ENCODE measurements at places on chromosomes 3 and 15.

DNA sequence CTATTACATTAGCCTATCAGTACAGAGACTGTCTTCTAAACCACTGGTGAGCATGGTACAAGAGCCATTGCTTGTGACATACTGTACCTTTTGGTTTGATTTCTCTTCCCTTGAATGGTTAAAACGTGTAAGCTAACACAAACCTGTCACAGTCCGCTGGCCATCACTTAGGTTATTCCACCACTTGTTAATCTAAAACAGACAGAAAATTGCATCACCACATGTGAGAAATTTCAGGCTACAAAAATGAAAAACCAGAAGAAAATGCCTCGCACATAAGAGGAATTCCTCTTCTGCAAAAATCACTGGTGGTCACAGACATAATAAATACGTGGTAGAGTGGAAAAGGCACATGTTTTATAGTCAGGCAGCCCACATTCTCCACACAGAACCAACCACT lies 22.1 kb downstream of the PARL start:
- DNase-seq = no peak

DNA sequence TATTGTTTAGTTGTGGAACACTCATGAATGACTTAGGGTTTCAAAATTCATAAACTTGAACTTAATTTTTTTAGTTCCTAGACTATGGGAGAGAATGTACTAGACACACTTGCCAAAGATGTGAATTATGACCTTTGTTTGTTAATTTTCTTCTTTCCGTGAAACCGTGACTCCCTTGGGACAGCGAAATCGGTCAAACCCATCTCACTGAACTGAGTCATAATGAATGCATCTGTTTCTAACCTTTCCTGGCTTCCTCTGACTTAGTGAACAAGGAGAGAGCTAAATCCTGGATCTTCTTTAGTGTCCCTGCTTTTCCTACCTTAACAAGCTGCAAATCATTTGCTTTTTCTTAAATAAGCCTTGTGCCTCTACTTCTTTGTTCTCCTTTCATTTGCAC lies 85.5 kb downstream of the LARS2 start:
- DNase-seq = peak; percentile 70

DNA sequence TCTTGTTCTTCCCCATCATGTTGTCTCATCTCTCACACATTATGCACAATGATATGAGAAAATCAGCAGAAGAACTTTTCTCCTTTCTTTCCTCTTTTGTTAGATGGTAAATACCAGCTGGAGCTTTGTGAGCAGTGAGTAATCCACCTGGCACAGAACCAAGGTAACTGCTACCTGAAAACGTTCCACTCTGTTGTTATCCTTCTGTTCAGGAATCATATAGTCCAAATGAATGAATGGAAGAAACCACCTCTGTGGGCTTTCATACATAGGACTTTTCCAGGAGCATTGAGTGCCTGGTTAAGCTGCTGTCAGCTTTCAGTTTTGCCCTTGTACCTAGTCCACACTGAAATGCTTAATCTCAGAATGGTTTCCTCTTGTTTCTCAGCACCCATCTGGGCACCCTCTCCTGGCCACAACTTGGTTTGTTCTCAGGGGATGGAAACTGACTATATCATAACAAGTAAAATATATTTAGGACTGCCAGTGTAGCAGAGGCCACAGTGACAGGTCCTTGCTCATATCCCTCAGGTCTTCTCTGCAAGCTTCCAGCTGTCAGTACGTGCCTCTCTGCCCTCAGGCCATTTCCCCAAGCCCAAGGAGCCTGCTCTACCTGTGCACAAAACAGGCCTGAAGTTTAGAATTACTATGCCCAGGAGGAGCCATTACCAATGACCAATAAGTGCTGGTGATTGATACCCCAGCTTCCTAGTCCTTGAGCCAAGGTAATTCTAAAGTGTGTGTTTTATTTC lies 23.5 kb upstream of the SLC4A7 start:
- peak; percentile 25 for DNase-seq

GRCh38 chr15:73573572-73573971 lies 59.6 kb downstream of the NPTN start:
- DNase-seq = peak; percentile 33

DNA sequence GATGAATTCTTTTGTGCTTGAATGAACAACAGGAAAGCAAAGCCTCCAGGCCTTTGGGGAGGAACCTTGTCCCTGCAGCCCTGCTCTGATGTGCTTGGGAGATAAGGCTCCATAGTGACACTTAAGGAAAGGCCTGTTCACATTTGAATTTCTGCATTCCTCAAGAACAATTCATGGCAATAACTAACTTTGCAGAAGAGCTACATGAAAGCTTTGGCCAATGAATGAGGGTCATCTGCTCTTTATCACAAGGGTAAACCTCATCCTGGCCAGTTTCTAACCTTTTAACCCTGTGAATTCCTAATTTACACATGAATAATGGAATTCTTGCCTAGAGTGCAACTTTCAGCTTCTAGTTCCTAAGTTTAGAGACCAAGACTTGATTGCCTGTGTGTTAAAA lies 5.6 kb downstream of the PRTG start:
- peak; percentile 27 for DNase-seq

DNA sequence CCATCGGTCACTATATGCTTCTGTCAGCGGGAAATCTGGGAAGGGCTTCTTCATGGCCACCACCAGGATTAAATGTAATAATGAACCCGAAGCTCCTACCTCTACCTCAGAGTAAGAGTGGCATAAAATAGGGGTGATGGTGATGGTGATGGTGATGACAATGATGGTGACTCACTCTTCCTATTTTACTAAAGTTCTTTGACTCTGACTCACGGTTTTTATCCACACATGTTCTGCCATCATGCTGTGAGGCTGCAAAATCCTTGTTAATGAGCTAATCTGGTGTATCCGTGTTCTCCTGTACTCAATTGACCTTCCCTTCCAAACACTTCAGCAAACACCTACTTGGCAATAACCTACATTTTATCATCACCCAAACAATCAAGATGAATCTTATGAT lies 18.3 kb upstream of the FOXP1 start:
- DNase-seq = peak; percentile 83

- no peak for DNase-seq
These were observed 234.3 kb downstream of the PYDC2 start for GRCh38 chr3:191695131-191695814.

DNA sequence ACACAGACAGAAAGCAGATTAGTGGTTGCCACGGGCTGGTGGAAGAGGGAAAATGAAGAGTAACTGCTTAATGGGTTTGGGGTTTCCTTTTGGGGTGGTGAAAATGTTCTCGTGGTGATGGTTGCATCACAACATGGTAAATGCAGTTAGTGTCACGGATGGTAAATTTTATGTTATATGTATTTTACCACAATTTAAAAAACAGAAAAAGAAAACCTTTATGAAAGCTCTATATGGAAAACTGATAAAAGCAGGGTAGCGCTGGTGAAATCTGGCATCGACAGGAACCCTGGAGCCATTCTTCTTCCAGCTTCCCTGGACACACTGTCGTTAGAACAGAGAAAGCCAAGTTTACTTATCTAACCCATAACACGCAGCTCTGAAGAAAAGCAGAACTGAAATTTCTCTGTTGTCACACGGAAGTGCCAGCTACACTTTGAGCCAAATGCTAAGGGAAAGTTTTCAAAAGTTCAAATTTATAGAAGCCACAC lies 287.7 kb upstream of the NR2F2 start:
- no peak for DNase-seq

DNA sequence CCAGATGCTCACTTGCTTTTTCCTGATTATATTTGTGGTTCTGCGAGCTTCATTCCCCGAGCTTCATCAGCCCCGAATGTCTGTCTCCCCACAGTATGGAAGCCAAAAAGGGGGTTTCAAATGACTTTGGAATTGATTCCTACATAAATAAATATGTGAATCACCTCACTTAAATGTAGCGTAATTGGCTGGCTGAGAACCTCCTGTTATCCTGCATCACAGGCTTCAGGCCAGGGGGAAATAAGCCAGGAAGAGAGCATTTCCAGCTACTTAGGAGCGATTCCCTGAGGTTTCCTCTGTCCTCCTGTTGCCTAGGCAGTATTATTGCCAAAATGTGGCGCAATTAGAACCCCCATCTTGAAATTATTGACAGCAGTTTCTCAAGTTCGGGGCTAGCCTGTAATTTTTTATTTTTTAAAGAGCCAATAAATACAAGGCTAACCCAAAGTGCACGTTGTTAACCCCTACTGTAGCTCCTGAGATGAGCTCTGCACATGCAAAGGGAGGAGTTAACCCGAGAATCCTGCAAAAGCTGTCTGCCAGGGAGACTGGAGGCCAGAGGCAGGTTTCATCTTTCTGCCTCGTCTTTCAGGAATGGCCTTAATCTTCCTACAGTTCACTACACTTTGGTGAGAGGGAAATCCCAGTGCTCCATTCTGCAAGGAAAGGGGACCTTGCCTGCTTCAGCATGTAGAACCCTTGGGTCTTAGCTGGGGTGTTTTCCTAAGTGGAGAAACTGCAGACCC lies 148.2 kb downstream of the ADAMTS9 start:
- no peak for DNase-seq

- no peak for DNase-seq
These were observed 85.0 kb downstream of the CLSTN2 start for GRCh38 chr3:140019946-140020345.

- no peak for DNase-seq
These were observed 79.4 kb downstream of the OCA2 start for GRCh38 chr15:28019594-28020309.

- no peak for DNase-seq
These were observed 375.4 kb downstream of the EPHA6 start for GRCh38 chr3:97189835-97190234.

GRCh38 chr15:56428821-56429458 lies 36.0 kb downstream of the MNS1 start:
- peak; percentile 53 for DNase-seq

- DNase-seq = no peak
These were observed 4.9 kb downstream of the SLC12A6 start for GRCh38 chr15:34332553-34333120.

GRCh38 chr3:8456412-8456811 lies 45.2 kb upstream of the LMCD1 start:
- DNase-seq = no peak

GRCh38 chr3:150345021-150345538 lies 63.0 kb upstream of the TSC22D2 start:
- peak; percentile 61 for DNase-seq

- peak; percentile 94 for DNase-seq
These were observed 45.6 kb downstream of the LRTM1 start for GRCh38 chr3:54882129-54882833.

DNA sequence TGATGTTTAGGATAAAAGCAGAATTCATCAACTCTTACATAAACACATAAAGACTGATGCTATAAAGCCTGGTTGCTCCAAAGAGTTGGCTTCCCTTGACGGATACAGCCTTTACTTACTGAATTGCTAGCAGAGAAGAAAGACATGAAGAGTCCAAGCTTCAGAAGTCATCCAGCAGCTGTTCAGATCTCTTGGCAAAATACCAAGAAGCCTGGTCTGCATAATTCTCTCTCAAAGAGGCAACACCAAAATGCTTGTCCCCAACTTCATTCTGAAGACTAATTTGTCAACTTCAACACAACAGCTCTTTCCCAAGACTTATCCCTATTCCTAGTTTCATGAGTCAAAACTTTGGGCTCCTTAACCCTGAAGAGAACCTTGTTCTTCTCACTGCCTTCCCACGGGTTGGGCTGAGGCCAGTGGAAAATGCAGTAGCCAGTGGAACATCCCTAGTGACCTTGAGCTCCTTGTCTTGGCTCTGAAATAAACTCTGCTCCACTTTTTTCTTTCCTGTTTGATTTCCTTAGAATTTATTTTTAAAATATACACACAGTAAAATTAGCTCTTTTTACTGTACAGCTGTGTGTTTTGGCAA lies 119.2 kb upstream of the THBS1 start:
- DNase-seq = no peak

- no peak for DNase-seq
These were observed 85.7 kb downstream of the C3orf70 start for GRCh38 chr3:185067173-185067572.

- no peak for DNase-seq
These were observed 14.5 kb downstream of the NR1I2 start for GRCh38 chr3:119796368-119796767.

DNA sequence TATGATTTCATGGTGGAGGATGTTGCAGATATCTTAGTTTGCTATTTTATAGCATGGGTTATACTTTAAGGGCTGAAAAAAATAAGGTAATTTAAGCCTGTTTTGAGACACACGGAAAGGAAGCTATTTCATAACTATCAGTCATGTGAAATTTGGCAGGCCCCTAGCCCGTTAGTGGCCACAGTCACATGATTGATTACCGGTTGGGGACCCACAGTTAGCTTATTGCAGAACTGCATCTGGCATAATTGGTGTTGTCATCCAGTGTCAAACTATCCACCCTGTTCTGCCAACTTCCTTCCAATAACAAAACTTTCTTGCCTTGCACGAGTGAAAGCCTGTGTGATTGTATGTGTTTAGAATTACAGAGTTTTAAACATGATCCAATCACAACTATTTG lies 35.2 kb downstream of the FNDC3B start:
- no peak for DNase-seq

- DNase-seq = no peak
These were observed 96.6 kb downstream of the SEMA6D start for GRCh38 chr15:47813748-47814384.

GRCh38 chr15:95972812-95973211 lies 357.7 kb upstream of the NR2F2 start:
- no peak for DNase-seq

DNA sequence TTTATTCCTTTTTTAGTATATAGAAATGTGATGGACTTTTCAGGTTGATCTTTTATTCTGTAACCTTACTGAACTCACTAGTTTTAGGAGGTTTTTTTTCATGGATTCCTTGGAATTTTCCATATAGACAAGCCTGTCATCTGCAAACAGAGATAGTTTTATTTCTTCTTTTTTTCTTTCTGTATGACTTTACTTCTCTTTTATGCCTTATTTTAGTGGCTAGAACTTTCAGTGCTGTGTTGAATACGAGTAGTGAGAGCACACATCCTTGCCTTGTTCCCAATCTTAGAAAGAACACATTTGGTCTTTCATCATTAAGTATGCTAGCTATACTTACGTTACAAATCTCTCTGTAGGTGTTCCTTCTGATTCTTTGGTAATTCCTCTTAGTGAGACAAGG lies 336.5 kb downstream of the PTPRG start:
- DNase-seq = no peak

- no peak for DNase-seq
These were observed 99.0 kb upstream of the KCNMB2 start for GRCh38 chr3:178437236-178437635.

GRCh38 chr3:144263706-144264105 lies 292.1 kb downstream of the DIPK2A start:
- DNase-seq = no peak

DNA sequence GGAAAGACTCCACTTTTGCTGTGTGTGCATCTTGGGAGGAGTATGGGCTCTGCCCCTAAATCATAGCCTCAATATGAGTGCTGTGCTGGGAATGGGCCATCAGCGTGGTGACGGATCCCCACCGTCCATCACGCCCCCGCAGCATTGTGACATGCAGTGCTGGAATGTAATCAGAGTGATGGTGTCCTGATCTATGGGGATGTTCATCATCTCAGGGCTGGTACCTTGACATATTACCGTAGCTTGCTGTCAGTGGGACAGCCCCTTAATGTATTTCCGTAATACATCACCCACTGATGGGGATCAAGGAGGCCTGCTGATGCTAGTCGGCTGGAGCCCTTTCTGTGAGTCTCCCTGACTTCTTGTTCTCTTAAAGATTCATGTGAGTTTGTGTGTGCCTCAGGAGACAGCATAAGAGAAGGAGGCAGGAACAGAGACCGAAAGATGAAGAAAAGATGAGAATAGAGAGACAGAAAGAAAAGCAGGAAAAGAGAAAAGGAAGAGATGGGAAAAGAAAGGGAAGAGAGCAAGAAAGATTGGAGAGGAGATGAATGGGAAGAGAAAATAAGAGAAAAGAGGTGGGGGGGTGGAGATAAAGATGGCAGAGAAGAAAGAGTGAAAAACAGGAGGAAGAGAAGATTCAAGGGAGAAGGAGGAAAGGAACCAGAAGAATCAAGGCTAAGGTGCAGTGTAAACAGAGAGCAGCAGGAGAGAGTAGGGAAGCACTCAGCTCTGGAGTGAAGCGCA lies 183.7 kb downstream of the RPLP1 start:
- DNase-seq = no peak
